ENCODE measurements at places on chromosomes 16 and 17. TPM values are rescaled to one million over a fixed set of nuclear protein-coding genes. Genes with fewer than 3 reads are reported as not detected.

- no peak for DNase-seq
Measured at GRCh38 chr17:19359856-19360255, 2.7 kb downstream of the B9D1 start.

DNA sequence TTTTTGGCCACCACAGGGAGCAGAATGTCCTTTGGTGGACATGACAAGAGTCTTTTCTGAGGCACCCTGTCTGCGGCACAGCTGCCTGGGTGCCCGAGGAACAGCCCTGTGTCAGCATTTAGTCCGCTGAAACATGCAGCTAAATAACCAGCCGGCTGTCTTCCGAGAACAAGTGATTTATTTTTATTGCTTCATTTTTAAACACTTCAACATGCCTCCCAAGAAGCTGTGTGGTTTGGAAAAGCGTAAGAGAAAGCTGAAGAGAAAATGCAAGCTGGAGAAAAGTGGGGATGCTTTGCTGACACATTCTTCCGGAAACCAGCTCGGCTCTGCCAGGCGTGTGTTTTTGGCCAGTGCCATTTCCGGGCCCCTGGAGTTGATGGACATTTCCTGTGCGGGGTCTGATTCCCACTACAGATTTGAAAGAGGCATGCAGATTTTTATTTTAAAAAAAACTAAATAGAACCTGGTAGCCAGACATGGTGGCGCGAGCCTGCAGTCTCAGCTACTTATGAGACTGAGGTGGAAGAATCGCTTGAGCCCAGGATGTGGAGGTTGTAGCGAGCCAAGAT lies 94.7 kb downstream of the SEC14L1 start:
- no peak for DNase-seq

- no peak for DNase-seq
Measured at GRCh38 chr16:83348991-83349390, 458.8 kb upstream of the HSBP1 start.

DNA sequence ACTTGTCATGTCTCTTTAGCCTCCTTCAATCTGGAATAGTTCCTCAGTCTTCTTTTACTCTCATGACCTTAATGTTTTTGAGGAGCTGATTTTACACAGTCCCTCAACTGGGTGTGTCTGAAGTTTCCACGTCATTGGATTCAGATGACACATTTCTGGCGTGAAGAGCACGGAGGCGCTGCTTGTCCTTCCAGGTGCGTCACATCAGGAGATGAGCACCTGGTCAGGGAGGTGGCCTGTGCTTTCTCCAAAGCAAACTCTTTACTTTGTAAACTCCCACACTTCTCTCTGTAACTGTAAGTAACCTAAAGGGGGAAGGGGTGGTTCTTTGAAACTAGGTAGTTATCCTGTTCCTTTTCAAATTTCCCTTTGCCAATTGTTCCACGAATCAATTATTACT lies 52.5 kb upstream of the MNT start:
- DNase-seq = no peak

DNA sequence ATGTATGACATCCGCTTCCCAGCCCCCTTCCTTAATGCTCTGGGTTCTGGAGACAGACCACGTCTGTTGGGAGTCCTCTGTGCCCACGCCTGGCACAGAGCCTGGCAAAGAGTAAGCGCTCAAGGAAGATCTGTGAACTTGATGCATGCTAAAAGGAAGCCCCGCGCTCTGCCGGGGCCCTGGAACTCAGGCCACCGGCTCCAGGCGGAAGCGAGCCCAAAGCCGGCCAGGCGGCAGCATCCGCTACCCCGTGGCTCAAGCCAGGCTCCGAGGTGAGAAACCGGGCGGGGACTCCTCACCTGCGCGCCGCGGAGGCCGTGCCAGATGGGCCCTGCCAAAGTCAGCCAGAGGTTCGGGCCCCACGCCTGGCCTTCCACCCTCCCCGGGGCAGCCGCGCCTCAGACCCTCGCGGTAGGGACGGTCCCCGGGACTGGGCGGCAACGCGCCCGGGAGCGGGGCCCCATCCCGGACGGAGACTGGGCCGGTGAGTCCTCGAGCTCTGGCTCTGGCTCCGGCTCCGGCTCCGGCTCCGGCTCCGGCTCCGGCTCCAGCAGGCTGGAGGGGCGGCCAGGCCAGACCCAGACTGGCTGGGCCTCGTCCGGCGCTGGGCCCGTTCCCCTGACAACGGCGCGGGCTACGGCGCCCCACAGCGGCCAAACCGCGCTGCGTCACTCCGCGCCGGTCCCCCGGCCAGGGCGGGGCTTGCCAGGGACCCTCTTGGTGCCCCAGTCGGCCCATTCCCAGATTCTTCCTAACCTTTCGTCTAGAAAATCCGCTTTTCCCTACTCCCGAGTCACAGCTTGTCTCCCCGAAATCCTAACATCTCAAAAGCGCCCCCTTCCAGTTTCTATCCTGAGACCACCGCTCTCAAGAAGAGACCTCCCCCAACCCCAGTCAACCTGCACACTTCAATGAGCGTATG lies at the start of gene ZDHHC1:
ZDHHC1 (minus strand) TSS at position 606 of the 922 bp plus-strand sequence. CDS start 8,702 bp downstream, outside the sequence.
- DNase-seq = no peak

DNA sequence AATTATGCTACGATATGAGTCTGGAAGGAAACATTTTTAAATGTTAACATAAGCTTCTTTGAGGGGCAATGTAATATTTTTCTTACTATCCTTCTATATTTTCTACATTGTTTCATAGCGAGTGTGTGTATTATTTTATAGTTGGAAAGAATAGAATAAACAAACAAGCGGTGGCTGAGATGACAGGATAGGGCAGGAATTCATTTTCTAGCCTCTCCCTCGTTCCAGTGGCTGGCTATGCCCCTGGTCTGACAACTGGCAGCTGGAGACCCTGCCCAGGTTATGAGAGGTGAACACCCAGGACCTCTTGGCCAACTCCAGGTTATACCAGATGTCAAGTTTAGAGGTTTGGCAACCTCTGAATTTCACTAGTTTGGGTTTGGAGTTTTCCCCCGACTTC lies 14.5 kb upstream of the TNRC6C start:
- no peak for DNase-seq

- DNase-seq = peak; percentile 23
Measured at GRCh38 chr17:27206447-27206846, 87.5 kb upstream of the WSB1 start.

- no peak for DNase-seq
Measured at GRCh38 chr17:2444382-2444781, 43.5 kb upstream of the MNT start.

- no peak for DNase-seq
Measured at GRCh38 chr17:44970136-44970741, 2.1 kb upstream of the C1QL1 start.

DNA sequence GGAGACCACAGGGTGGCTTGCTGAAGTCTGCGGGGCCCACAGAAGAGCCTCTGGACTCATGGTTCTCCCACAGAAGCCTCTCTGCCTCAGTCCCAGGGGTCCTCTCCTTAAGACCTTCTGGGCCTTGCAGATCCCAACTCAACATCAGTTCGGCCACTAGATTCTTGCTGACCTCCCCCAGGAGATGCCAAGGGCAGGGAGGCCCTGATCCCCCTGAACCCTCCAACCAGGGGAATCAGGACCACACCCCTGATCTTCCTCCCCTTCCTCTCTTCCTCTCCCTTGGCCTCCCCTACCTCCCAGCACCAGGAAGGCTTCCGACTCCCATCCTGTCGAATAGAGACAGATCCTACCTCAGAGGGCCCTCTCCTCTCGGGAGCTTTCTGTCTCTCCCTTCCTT lies 53.4 kb downstream of the NOS2 start:
- DNase-seq = no peak

GRCh38 chr16:15523092-15523541 lies 88.7 kb downstream of the BMERB1 start:
- peak; percentile 45 for DNase-seq

- no peak for DNase-seq
Measured at GRCh38 chr17:34800661-34801060, 160.6 kb downstream of the CCT6B start.

GRCh38 chr16:2280981-2281542 lies 13.1 kb upstream of the RNPS1 start:
- no peak for DNase-seq

- DNase-seq = no peak
Measured at GRCh38 chr16:89114159-89114981, 20.7 kb downstream of the ACSF3 start.

- no peak for DNase-seq
Measured at GRCh38 chr16:56067406-56067805, 123.9 kb upstream of the GNAO1 start.

DNA sequence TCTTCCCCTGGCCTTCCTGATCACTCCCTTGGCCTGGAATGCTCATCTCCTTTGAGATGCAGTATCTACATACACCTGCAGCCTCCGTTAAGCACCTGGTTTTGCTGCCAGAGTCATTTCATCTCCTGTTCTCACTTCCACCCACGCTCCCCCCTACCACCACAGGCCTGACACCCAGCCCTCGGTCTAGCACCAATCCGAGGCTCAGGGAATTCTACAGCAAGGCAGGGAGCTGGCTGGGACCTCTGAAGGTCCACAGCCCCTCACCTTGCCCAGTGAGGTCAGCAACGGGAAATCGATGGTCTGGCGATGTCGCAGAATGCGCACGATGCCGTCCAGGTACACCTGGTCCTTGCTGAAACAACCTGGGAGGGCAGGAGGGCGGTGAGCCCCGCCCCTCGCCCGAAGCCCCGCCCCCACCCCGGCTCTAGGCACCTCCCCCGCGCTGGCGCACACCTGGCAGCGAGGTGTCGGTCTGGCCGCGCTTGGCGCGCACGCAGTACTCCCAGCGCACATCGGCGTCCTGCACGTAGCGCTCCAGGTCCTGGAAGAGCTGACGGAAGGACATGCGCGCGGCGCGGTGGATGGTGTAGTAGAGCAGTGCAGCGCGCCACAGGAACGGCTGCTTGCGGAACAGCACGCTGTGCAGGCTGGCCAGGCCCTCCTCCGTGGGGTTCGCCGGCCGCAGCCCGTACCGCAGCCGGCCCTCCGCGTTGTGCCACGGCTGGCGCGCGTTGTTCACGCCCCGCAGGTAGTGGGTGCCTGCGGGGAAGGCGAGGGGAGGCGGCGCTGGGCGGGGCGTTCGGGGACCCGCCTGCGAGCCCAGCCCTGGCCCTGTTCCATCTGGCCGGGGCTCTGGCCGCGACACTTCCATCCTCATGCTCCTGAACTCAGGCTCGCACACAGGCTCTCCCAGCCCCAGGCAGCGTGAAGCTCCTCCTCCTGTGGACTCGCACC lies 5.7 kb downstream of the MATCAP1 start:
- DNase-seq = peak; percentile 93

GRCh38 chr16:59688006-59688405 lies 953.9 kb upstream of the GOT2 start:
- DNase-seq = no peak

DNA sequence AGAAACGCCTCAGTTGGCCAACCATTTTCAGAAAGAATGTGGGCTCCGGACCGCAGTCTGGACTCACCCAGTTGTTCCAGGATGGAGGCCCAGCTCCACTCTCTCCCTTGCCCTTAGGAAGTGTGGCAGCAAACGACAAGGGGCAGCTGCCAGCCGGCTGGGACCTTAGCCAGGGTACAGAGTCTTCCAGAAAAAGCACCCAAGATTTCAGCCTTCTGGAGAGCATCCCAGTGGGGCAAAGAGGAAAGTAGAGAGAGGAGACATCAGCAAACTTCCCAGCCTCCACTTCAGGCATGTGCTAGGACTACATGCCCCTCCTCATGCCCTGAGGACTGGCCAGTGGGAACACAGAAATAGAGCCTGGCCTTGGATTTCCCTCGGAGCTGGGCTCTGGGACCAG lies 56.8 kb upstream of the SCNN1B start:
- no peak for DNase-seq

DNA sequence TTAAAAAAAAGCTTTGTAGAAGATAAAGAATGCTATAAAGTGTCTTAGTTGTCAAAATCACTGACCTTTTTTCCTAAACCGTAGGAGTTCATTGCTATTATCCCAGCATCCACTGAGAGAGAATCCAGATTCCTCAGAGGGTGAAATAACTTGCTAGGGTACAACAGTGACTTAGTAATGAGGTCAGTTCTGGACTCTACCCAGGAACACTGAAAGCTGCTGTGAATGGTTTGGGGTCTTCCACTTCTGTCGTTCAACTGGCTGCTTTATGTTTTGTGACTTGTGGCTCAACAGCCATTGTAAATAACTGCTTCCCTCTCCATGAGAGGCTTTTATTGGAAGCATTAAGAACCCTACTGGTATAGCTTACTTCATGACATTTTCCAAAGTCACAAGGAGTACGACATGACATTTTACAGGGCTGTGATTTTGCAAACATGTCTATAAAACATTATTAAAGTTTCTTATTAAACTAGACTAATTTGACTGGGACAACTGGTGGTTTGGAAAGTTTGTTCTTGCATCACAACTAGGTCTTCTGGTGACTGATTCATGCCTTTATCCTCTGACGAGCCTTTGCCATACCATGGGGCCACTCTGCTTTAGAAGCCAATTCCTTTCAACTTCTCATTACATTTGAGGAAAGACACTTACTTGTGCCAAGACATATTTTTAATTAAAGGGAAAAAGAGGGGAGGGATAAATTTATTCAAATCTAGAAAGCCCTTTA lies 92.2 kb upstream of the CDH11 start:
- DNase-seq = no peak

ARHGDIG gene
- total RNA-seq = not detected

MYL4 gene
- total RNA-seq = 0.32 TPM

TNP2 gene
- total RNA-seq = not detected

TBX2 gene
- total RNA-seq = 0.71 TPM

KRTAP4-5 gene
- total RNA-seq = not detected

SLC16A13 gene
- 6.8 TPM for total RNA-seq

HCRT gene
- total RNA-seq = not detected

CES1 gene
- 1.8 TPM for total RNA-seq

NLGN2 gene
- total RNA-seq = 60.5 TPM

Data from HCT116 (cell line).